Activated CD4-positive, alpha-beta T cell treated with anti-CD3 and anti-CD28 coated beads, Interleukin-2, amount 50 U/mL, for 16 hours (primary cell): ENCODE measurements at places on chromosomes 5 and 9.
A peak's percentile ranks its signal among the peaks of the same experiment; 100 is the strongest.

GRCh38 chr5:95076395-95077185, 208.3 kb downstream of the MCTP1 start:
- DNase-seq, result no peak

DNA sequence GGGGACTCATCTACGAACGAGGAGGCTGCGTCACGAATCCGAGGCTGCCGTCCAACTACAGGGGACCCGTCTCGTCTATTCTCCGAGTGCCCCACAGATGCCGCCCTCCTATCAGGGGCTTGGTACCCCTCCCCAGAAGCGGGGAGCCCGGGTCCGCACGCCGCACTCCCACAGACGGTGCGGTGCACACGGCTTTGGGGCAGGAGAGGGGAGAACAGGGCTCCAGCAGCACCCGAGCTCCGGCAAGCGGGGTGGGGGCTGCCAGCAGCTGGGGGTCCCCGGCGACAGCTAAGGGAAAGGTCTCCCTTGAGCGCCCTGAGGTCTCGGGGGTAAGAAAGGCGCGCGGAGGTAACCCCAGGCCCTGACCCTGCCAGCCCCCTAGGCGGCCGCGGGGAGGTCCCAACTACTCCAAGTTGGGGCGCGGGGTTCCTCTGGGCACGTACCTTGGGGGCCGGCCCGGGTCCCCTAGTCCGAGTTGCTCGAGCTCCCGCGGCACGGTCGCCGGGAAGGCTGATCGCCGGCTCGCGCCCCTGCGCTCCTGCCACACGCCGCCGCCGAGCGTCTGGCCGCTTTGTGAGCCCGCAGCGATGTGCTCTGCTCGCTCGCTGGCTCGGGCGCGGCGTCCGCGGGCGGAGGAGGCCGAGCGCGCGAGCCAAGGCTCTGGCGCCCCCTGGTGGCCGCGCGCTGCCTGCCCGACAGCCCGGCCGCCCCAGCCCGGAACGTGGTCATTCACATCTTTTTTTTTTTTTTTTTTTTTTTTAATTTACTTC, at the start of gene SPOCK1:
Gene SPOCK1, minus strand, starts transcription at position 591 of the 770 bp plus-strand sequence.
- peak; percentile 62 for DNase-seq

DNA sequence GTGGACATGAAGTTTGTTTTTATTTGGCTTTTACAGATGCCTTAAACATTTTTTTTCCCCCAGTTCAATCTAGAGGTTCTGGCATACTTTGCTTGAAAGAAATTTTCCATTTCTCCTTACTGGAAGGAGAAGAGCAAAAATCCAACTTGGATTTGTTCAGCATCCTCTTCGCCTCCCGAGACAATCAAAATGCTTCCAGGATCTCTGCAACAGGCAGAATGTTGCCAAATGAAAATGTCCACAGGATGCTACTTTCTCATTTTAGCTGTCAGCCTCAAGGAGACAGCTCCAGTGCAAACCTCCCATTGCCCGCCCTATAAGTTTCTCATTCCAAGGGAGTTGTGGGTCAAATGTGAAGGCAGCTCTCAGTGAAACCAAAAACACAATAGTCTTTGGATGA, 1972.1 kb downstream of the MAT2B start:
- DNase-seq, result no peak

DNA sequence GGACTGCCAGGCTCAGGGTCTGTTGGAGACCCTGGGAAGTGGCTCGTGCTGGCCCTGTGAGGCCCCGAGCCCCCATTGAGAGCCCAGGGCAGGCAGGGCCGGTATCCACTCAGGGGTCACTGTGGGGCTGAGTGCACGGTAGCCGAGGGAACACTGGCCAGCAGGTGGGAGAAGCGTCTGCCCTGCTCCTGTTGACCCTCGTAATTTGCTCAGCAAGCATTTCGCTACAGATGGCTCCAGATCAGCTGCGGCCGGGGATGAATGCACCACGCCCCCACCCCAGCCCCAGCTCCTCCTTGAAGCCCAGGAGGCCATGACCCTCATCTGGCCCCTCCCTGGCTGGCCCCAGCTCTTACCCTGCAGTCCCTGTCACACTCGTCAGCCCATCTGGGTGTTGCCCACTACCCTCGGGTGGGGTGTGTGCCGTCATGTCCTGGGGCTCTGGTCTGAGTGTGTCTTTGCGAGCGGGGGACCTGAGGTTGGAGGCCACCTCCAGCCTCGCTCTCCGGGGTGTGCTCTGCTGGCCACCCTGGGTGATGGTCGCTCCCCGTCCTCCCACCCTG, 6.1 kb upstream of the NRARP start:
- DNase-seq, result no peak

GRCh38 chr9:129237164-129237611, 59.1 kb upstream of the IER5L start:
- peak; percentile 43 for DNase-seq

- DNase-seq, result no peak
Observed at GRCh38 chr9:110320651-110321445, 16.8 kb downstream of the TXNDC8 start.

DNA sequence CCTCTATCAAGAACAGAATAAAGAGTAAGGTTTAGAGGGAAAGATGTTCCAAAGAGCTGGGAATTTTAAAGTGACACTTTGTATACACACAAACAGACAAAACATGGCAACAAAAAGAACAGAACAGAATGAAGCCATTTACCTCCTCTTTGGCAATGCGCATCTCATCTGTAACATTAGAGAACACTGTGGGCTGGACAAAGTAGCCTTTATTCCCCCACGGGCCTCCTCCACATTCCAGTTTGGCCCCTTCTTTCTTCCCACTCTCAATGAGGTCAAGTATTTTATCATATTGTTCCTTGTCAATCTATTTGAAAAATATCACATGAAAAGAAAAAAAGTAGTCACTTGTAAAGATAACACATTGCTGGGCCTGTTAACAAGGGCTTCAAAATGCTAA, 41.0 kb downstream of the ALDH1A1 start:
- no peak for DNase-seq

GRCh38 chr9:92010705-92011536, 60.9 kb upstream of the ROR2 start:
- no peak for DNase-seq

DNA sequence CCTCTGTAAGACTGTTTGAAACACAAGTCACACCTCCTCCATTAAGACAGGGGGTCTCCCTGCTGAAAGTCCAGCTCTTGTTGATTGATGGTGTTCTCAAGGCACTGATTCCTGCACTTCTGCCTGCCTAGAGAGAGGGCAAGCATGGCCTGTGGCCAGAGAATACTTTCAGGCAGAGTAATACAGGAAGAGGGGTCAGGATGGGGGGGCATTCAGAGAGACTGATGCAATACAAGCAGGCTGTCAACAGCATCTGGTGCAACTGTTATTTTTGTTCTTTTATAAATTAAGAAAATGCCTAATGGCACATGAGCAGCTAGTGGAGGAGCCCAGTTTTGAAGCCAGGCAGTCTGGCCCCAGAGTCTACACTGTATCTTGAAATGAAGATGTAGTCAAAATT, 302.2 kb downstream of the DIRAS2 start:
- DNase-seq, result no peak

DNA sequence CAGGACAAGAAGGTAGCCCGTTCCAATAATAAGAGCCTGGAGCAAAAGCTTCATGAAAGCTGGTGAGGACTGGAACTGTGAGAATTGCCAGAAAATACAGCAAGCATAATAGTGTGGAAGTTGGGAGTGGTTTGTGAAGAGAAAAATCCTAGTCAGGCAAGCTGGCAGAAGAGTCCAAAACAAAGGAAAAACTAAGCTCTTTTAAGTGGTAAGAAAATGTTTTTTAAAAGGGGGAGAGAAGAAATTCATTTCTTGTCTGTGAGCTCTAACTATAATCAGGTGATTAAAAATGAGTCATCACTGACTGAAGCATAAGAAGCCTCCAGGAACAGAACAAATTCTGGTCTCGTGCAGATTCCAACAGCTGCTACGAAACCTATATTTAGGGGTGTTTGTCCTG, 102.6 kb downstream of the CAAP1 start:
- no peak for DNase-seq

- DNase-seq, result no peak
Observed at GRCh38 chr9:75499812-75500211, 390.7 kb upstream of the PCSK5 start.

DNA sequence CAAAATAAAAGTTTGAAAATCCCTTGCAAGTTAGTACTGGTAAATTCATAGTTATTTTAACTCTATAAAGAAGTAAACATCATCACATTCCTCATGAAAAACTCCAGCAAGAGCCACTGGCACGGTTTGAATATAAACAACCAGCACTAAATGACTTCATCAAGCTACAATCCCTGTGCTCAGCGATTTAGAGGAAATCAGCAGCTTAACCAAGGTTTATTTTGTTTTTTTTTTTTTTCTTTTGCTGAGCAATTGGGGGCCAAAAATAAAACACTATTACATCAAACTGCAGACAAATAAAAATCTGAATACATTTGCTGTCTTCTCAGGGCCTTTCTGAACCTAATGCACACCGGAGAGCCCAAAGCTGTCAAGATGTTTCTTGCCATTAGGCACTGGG, 106.2 kb upstream of the SLC24A2 start:
- DNase-seq, result no peak

DNA sequence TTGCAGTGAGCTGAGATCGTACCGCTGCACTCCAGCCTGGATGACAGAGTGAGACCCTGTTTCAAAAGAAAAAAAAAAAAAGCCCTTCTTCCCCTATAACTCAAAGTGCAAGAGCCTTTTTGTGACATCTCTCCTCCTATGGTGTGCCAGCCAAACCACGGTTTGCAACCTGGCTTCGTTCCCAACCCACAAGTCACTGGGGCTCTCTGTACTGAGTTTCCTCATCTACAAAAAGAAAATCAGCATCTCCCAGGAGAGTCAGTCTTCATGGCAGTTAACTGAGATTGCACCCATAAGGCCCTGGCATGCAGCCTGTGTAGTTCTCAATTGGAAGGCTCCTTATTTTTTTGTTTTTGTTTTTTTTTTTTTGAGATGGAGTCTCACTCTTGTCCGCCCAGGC, 14.8 kb downstream of the ODF2 start:
- no peak for DNase-seq

DNA sequence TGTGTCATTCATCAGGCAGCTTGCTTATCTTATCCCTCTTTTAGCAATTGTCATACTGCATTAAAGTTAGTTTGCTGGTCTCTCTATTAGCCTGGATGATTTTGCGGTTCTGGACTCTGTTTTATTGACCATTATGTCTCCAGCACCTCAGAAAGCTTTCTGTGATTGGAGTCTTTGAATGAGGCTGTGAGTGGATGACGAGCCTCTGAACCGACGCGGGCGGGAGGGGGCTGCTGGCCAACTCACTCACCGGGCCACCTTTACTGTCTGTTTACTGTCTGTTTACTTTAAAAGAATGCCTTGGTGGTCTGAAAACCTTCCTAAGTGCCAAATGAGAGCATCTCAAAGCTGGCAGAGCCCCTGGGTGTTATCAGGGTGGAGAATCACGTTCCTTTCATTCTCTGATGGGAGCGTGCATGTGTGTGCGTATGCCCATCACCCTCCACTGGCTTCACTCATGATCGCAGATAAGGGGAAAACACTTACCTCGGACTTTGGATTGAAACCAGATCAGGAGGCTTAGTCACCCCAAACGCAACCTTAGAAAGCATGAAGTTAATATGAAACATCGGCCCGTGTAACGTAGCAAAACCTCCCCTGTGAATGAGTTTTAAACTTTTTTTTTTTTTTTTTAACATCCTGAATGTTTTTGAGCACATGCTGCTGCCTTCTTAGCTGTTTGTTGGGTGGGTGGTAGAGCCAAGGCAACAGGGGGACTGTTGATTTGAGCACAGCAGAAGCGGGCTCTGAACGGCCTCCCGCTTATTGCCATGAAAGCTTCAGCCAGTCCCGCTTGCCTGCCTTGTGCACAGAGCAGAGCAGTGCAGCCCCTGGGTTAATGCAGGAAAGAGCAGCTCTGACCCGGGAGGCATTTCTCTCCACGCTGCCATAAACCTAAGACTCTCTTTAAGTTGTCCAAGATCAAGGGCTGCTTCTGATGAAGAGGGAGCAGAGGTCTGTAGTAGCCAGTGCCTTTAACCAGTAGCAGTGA, 173.6 kb downstream of the GADD45G start:
- DNase-seq, result no peak

- no peak for DNase-seq
Observed at GRCh38 chr5:160175438-160176218, 53.7 kb upstream of the FABP6 start.

DNA sequence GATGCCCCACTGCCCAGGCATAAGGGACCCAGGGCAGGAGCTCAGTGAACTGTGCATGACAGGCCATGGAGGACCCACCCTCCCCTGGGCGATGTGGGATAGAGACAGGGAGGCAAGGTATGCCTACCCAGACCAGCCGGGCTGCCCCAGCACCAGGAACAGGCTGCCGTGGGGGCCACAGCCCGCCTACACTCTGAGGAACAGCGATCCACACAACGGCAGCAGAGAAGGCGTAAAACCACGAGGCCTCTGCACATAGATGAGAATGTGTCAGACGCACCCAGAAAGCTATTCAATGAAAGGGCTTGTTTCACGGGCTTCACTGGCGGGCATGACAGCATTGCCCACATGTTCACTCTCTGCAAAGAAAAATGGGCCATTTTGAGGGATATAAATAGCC, 49.5 kb downstream of the SEMA4D start:
- no peak for DNase-seq

DNA sequence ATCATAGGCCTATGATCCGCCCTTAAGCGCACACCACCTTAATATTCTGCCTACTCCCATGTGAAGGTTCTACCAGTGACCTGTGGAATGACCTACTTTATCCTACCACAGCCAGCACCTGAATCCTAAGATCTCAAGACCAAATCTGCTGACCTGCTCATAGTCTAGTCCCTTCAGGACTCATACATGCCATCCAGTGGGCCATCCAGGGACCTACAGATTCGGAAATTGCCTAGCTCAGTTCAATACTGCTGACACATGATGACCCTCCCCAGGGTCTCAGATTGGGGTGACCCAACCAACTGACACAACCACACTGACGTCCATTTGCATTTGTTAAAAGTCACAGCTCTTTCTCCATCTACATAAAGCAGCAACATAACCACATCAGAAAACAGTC, 443.8 kb upstream of the ST8SIA4 start:
- no peak for DNase-seq

DNA sequence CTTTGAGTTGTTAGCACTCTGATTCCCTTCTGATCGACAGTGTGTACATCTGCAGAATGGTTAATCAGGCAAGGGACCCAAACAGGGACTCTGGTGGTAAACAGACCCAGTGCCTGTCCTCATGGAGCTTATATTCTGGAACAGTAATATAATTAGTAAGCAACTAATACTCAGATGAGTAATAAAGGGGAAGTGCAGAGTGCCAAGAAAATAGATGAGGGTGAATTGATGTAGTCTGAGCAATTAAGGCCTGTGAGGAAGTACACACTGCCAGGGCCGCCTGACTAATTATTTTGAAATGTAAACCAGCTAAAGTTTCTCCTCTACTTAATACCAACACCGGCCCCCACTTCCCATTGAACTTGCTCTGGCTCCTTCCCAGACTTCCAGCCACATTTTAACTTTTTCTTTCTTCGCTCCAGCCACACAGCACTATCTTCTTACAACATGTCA, 4.2 kb downstream of the DHX29 start:
- DNase-seq, result no peak

- DNase-seq, result no peak
Observed at GRCh38 chr9:100575006-100575405, 2.9 kb upstream of the CAVIN4 start.

- no peak for DNase-seq
Observed at GRCh38 chr5:126763371-126763770, 13.6 kb upstream of the LMNB1 start.

GRCh38 chr5:140189977-140190871, 15.2 kb downstream of the CYSTM1 start:
- DNase-seq, result no peak

GRCh38 chr9:95028853-95029219, 288.7 kb downstream of the FANCC start:
- DNase-seq, result no peak
